ENCODE measurements at places on chromosomes 16 and 17.

DNA sequence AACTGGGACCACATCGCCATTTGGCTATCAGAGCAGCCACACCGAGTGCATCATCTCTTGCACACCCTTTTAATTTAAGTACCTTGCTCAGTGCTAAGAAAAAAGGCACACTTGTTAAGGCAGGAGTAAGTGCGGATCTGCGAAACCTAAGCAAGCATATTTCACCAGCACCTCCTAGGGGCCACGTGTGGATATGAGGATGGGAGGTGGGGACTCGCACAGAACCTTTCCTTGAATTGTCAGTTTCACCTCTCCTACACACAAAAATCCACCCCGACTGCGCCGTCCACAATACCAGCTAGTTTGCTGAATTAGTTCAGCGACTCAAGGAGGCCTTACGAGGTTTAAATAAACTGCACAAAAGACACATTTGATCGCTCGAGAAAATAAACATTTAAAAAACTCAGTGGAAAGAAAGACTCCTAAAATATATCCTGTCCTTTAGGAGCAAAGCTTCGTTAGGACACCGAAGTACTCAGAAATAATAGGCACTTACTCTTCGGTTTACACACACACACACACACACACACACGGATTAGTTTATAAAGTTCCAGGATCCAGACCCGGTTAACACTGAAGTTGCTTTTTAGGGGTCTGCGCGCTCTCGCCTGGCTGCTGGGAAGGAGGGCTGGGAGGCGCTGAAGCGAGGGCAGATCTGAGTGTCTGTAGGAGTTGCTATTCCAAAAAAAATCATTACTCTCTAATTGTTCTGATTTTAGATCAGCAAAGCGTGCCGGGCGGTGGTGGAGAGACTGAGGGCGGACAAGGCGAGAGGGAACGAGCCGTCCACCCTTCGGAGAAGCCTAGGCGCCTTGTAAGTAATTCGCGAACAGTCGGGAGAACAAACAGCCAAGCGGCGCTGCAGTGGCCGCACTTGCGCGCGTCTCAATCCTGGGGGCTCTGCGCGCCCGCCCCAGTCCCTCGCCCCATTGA is 1.0 kb upstream of the KCNJ2 start:
- DNase-seq: peak; percentile 65

DNA sequence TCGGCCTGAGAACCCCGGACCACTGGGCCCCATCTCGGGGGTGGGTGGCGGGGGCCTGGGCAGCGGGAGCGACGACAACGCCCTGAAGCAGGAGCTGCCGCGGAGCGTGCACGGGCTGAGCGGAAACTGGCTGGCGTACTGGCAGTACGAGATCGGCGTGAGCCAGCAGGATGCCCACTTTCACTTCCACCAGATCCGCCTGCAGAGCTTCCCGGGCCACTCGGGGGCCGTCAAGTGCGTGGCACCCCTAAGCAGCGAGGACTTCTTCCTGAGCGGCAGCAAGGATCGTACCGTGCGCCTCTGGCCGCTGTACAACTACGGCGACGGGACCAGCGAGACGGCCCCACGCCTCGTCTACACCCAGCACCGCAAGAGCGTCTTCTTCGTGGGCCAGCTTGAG is 8.9 kb upstream of the SERPINF2 start:
- DNase-seq: no peak

DNA sequence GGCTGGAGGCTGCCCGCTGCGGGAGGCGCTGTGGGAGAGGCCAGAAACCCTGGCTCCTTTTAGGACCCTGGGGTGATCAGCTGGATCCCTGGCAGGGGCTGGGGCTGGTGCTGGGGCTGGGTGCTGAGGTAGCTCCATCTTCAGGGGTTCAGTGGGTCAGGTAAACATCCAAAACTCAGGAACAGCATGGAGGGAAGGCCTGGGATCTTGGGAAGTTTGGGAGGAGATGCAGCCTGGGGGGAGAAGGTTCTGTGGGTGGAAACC is 21.0 kb downstream of the ADGRG5 start:
- DNase-seq: no peak

- DNase-seq: no peak
Measured at GRCh38 chr17:47898241-47898640, 2.2 kb downstream of the SP2 start.

DNA sequence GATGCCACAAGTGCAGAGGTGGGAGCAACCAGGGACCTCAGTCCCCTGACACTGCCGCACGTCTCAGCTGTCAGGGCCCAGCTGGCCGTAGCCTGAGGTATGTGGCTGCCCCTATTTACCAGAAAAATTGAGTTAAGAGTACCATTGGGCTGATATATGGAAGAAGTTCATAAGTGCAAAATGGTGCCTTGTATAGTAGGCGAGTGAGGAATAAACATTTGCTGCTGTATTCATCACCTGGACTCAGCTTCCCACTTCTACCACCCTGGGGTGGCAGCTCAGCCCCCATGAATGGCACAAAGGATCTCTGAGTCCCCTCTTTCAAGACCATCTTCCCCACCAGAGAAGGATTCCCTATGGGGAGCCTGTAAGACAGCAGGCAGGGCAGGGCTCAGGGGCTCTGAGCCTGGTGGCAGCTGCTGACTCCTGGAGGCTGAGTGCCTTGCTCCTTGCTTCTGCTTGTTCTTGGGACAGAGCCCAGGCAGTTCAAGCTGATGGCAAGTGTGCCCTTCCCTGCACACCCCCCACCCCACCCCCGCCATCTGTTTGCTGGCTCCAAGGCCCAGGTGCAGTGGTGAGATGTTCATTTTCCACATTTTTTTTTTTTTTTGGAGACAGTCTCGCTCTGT is 29.0 kb downstream of the TRPV2 start:
- no peak for DNase-seq

GRCh38 chr17:42315402-42316156 is 27.3 kb downstream of the STAT5A start:
- DNase-seq: no peak

DNA sequence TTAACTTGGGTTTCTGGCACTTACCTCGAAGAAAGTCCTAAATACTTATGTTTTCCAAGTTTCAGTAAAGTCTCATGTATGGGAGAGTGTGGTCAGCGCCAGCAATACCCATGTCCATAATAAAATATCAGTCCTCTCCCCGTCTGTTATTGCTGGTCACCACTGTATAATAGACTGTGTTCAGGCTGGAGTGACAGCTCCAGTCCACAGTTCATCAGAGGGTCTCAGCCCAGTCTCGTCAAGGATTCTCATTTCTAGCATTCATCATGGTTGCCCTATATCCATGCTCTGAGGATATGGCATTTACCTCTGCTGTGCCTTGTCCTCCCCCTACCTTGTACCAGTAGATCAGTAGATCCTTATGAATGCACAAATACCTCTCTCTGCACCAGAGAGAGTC is 384.5 kb downstream of the NPIPA7 start:
- no peak for DNase-seq

GRCh38 chr17:63309021-63309420 is 137.1 kb downstream of the CYB561 start:
- DNase-seq: no peak

DNA sequence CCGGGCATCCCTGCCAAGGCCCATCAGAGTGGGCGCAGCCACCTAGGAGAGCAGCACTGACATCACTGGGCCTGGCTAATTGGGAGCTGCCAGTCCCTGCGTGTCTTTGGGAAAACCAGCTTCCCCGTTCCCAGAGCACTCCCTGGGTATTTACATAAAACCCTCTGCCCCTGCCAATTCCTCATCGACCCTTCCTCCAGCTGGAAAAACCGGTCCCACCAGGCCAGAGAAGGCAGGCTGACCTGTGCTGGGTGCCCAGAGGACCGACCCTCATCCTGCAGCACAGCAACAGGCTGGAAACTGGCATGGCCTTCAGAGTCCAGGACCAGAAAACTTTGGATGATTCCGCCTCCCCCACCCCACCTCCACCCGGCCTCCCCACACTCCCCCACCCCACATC is 8.2 kb upstream of the FOXN1 start:
- peak; percentile 35 for DNase-seq

GRCh38 chr17:31580706-31581490 is 189.4 kb downstream of the RAB11FIP4 start:
- DNase-seq: no peak

DNA sequence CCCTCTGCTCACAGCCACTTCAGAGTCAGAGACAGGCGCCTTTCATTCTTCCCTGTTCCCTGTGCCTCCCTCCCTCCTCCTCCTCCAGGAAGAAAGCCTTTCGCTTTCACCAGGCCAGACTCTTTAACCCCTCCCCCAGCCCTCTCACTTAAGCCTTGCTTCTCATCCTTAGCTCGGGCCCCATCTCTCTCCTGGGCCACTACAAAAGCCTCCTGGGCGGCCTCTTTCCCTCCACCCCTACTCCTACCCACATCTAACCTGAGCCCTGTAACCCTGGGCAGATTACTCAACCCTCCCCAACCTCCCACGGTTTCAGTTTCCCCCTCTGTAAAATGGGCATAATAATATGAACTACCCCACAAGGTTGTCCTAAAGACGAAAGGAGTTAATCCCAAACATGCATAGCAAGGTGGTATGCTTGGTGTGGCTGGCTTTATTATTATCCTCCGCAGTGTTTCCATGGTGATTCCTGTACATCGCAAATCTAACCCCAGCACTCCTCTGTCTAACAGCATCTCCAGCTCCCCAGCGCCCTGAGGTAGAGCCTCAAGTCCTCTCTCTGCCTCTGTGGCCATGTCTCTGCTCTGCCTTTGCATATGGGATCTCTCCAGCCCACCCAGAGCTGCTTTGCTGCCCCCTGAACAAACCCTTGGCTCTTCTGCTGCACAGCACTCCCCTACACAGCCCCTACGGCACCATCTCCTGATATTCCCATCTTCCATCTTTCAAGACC is 17.7 kb downstream of the PIMREG start:
- DNase-seq: no peak

- DNase-seq: no peak
Measured at GRCh38 chr17:63193827-63194226, 227.8 kb downstream of the TANC2 start.

- no peak for DNase-seq
Measured at GRCh38 chr17:42603318-42603717, 5.9 kb downstream of the RETREG3 start.

DNA sequence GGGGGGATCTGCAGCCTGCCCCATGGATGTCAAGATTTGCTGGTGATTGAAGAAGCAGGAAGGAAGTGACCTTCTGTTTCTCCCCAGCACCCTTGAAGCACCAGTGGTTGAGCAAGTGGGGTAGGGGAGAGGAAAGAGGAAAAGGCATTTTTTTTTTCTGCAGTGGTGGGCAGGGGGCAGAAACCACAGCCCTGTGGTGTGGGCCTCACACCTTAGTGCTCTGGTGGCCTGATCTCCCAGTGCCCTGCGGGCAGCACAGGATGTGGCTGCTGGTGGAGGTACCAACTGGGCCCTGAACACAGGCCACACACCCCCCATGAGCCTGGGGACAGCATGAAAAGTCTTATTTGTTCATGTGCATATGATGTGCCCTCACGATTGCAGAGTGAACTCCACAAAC is 7.1 kb downstream of the ITGAD start:
- no peak for DNase-seq

GRCh38 chr17:36511216-36511615 is 23.5 kb downstream of the MYO19 start:
- DNase-seq: no peak

DNA sequence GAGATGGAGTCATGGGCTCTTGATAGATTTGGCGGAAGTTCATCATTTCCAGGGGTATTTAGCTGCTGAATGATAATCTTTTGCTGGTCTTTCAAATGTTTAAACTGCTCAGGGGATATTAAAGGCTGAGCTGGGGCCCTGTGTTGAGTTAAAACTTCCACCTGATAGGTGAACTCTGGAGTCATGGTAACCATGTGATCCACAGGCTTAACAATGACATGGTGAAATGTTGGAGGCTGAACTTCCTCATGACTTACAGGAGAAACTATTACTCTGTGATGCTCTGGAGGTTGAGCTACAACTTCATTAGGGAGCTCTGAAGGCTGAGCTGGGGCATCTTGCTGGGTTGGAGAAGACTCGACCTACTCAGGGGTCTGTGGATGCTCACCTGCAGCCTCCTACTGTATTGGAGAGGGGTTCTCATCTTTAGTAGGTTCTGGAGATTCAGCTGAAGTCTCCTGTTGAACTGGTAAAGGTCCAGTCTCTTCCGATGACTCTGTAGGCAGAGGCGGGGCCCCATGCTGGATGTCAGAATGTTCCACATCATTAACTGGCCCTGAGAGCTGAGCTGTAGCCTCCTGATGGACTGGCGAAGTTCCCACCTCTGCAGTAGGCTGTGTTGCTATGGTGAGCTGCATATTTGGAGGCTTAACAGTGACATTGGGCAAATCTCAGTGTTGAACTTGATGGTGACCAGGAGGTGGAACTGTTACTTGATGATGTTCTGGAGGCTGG is 24.2 kb downstream of the RDM1 start:
- DNase-seq: no peak

- no peak for DNase-seq
Measured at GRCh38 chr17:40597556-40598300, 32.5 kb upstream of the CCR7 start.

DNA sequence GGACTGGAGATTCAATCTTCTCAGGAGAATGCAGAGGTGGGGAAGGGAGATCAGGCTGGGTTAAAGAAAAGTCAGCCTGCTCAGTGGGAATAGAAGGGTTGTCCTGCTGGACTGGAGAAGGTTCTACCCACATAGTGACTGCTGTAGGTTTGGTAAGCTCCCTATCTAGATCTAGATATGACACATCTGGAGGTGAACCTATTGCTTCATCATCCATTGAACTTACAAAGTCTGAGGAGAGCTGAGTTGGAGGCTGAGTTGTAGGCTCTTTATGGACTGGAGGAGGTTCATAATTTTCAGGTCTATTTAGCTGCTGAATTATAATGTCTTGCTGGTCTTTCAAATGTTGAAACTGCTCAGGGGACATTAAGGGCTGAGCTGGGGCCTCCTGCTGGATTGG is 46.0 kb upstream of the NF1 start:
- no peak for DNase-seq

GRCh38 chr16:73949574-73950320 is 346.9 kb upstream of the PSMD7 start:
- DNase-seq: no peak
